ENCODE measurements at places on chromosomes 3 and 15.

- H3K27me3 ChIP-seq, result no peaks in the 10 kb centered on the region
- no peak overlapping the region for H3K27ac ChIP-seq
- H3K4me3 ChIP-seq, result no peak overlapping the region
- no peak for DNase-seq
- H3K4me1 ChIP-seq, result no peaks in the 10 kb centered on the region
These were observed 70.4 kb upstream of the SLC7A14 start for GRCh38 chr3:170656284-170656683.

DNA sequence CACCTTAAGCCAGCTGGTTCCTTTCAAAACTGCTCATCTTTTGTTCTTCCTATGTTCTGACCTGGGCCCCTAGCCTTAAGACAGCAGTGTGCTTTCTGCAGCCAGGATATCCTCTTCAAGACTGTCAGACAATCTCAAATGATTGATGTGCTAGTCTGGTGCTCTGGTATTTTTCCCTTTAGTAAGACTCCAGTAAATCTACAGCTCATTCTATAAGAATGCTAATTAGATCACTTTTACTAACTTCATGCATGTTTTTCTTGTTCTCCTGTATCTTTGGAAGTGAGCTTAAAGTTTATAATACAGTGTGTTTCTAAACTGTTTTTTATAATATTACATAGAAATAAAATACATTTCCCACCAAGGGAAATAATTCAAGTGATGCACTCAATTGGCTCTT lies 220.9 kb upstream of the NANOGP8 start:
- H3K36me3 ChIP-seq, result no peaks in the 10 kb centered on the region
- DNase-seq, result no peak
- H3K27me3 ChIP-seq, result no peaks in the 10 kb centered on the region

DNA sequence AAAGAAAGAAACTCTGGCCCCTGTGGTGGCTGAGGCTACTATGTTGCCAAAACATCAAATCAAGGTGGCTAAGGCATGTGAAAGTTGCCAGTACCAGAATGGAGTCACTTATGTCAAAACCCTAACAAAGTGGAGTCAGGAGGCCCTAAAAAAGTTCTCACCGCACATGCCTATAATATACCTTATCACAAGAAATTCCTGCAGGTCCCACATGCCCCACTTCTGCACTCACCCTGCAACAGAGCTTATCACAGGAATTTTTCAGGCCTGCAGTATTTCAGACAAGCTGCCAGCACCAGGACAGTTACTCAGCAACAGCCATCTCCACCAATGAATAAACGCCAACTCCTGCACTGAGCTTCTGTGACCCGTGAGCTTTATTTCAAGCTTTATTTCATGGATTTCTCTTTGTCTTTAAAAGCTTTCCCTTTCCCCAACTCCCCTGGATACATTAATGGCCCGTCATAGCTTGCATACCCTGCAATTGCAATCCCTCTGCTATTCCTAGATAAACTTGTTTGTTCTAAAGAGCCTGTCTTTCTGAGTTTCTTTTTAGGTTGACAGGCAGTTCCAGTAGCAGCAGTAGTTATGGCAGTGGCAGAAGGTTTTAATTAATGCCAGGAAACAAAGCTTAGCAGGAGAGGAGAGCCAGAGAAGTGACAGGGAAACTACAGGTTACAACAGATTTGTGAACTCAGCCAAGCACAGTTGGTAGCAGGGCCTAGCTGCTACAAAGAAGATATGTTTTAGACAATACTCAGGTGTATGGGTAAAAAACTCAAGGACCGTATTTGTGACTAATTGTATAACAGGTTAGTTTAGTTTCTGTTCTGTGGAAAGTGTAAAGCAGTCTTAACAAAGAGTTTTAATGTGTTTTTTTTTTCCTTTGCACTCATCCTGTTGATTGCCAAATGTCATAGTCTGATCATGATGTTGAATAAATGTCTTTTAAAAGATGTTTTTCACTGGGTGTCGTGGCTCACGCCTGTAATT lies 15.9 kb upstream of the TMEM42 start:
- no peaks in the 10 kb centered on the region for H3K27me3 ChIP-seq
- H3K4me1 ChIP-seq, result no peaks in the 10 kb centered on the region
- H3K4me3 ChIP-seq, result no peak overlapping the region
- no peak overlapping the region for H3K27ac ChIP-seq

GRCh38 chr3:23834082-23834870 lies 28.5 kb downstream of the UBE2E1 start:
- H3K36me3 ChIP-seq, result no peaks in the 10 kb centered on the region
- peaks cover 13% of the 10 kb centered on the region for H3K4me1 ChIP-seq
- H3K27ac ChIP-seq, result no peak overlapping the region
- no peak overlapping the region for H3K4me3 ChIP-seq
- no peak for DNase-seq

DNA sequence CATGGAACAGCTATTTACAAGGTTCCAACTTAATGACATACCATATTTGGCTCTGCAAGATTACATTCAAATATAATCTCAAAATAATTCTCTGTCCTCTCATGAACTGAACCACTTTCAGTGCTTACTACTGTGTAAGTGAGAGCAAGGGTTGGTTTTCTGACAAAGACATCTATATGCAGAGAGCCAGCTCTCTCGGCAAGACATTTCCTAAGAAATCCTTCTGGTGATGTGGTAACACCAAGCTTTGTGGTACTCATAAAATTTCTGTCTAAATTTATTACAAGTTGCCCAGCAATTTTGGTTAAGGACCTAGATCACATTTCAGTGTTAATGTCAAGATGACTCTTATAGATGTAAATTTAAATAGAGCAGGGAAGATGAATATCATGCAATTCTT lies 184.9 kb downstream of the GAP43 start:
- DNase-seq, result no peak
- no peak overlapping the region for H3K4me3 ChIP-seq
- no peaks in the 10 kb centered on the region for H3K36me3 ChIP-seq
- H3K27me3 ChIP-seq, result peaks cover 11% of the 10 kb centered on the region
- no peak overlapping the region for H3K27ac ChIP-seq
- H3K4me1 ChIP-seq, result no peaks in the 10 kb centered on the region

DNA sequence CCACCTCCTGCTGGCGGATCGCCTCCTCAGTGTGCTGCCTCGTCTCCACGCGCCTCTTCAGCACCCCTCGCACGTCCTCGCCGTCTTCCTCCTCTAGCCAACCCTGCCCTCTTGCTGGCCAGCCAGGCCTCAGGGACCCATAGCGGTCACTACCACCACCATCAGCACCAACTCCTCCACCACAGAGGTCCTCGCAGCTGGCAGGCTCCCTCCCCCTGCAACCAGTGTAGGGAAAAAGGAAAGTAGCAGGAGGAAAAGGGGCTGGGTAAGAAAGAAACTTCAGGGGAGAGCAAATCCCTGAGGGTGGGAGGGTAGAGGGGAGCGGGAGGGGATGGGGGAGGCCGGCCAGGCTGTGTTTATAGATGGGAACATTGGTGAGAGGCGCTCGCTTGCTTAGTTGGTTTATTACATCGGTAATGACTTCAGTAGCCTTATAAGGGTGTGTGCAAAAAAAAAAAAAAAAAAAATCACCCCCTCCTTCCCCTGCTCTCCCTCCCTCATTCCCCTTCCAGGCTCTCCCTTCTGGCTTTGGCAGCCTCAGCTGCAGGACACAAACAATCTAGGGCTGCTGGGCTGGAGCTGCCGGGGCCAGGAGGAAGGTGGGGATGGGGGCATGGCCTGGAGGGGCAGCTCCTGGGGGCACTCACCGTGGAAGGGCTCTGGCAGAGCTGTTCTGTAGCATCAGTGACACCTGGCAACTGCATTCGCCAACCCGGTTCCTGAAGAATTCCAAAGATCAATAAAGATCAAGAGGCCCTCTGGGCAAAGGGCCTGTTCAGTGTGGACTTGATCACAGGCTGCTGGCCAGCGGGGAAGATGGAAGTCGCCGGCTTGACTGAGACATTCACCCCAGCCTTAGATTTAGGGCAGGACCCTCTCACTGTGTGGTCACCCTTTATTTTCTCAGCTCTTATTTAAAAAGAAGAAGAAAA lies 116.2 kb upstream of the HACD2 start:
- no peak overlapping the region for H3K4me3 ChIP-seq
- no peaks in the 10 kb centered on the region for H3K36me3 ChIP-seq
- DNase-seq, result no peak
- no peaks in the 10 kb centered on the region for H3K4me1 ChIP-seq
- H3K27ac ChIP-seq, result no peak overlapping the region
- no peaks in the 10 kb centered on the region for H3K27me3 ChIP-seq

DNA sequence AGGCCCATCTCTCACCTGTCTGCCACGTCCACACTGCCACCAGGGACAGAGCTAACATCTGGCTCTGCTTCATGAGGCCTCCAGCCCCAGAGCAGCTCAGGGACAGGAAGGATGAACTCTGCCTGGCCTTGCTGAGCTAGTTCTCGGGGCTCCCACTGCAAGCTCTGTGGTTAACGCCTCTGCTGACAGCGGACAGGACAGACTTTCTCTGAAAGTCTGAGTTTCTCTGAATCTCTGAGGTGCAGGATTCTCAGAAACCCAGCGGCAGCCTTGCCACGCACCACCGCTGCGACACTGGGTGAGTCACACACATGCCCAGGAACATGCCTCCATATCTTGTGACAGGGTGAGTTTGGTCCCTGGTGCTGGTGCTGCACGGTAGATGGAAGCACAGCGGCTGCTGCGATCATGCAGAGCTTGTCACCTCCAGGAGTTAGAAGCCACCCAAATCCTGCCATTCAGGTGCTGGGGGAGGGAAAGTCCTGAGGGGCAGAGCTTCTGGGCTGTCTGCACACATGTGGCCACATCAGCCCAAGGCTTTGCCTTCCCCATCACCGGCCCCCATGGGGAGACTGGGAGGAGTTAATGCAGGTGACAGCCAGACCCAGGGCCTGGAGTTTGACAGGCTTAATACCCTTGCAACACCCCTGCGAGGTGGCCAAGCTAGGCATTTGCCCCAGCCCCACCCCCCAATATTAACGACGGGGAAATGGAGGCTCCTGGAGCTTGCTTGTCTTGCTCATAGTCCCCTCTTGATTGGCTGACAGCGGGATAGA lies 267.0 kb downstream of the PLCL2 start:
- H3K4me1 ChIP-seq, result peaks cover 36% of the 10 kb centered on the region
- DNase-seq, result peak; percentile 55
- peaks cover 13% of the 10 kb centered on the region for H3K36me3 ChIP-seq
- H3K27me3 ChIP-seq, result no peaks in the 10 kb centered on the region
- peak overlapping the region; percentile 10 for H3K4me3 ChIP-seq

DNA sequence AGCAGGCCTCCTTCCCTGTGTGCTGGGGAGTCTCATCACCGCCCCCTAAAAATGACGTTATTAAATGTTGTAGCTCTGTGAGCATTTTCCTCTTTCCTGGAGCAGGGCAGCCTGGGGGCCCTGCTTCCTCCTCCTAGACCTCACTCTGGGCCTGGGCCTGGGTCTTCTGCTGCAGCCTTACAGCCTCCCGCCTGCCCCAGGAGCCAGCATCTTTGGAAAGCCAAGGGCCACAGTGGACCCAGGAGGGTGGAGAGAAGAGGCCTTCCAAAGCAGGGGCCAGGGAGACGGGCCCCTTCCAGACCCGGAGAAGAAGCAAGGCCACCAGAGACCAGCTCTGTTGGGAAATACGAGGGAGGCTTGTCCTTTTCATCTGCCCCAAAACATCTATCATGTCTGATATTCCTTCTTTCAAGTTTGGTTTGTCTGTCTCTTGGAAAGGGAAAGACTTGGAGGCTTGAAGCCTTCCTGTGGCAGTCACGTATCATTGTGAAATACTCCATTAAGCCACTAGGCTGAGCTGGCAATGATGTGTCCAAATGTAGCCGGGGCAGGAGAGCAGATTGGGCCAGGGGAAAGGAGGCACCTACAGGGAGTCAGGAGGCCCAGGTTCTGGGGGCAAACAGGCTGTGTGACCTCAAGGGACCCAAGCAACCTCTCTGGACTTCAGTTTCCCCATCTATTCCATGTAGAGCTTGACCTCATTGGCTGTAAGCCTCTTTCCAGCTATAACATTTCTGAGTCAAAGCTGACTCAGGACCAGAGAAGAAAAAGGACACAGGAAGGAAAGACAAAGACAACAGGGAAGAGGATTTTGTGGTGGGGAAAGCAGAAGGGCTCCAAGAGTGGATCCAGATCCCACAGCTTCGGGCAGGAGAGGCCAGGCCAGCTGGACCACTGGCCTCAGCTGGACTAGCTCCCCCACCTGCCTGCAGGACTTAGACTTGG lies 31.1 kb downstream of the CYP11A1 start:
- H3K27ac ChIP-seq, result no peak overlapping the region
- no peaks in the 10 kb centered on the region for H3K4me1 ChIP-seq
- H3K27me3 ChIP-seq, result no peaks in the 10 kb centered on the region
- DNase-seq, result no peak

- H3K27me3 ChIP-seq, result no peaks in the 10 kb centered on the region
- no peak overlapping the region for H3K4me3 ChIP-seq
- H3K4me1 ChIP-seq, result no peaks in the 10 kb centered on the region
- H3K27ac ChIP-seq, result no peak overlapping the region
- no peak for DNase-seq
These were observed 122.3 kb downstream of the CTNNB1 start for GRCh38 chr3:41321642-41321980.
